Kidney epithelial cell (primary cell): ENCODE measurements at places on chromosomes 5 and 9.

- DNase-seq = no peak
Measured at GRCh38 chr5:141850244-141850768, 27.9 kb downstream of the PCDH1 start.

DNA sequence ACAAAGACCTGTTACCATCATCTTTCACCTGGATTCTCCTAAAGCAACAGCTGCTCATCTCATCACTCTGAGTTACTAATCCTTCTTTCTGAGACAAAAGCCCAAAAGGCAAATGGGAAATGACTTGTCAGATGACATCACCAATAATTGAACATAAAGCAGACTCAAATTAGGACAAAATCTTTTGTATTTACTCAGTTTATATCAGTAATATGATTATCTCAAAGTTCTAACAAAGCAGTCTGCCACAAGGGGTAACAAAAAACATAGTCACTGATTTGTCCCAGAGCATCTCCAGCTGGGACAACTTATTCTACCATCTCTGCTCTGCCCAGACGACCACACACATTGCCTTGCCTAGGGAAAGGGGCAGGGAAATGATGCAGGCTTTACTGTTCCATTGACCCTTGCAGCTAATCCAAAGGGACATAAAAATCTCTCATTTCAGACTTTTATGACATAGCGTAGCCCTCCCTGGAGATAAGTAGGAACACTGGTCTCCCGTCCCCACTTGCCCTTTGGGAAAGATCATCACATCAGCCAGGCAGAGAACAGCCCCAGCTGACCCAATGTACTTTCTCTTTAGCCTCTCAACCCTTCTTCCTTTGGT is 249.5 kb upstream of the PTGER4 start:
- DNase-seq = no peak

DNA sequence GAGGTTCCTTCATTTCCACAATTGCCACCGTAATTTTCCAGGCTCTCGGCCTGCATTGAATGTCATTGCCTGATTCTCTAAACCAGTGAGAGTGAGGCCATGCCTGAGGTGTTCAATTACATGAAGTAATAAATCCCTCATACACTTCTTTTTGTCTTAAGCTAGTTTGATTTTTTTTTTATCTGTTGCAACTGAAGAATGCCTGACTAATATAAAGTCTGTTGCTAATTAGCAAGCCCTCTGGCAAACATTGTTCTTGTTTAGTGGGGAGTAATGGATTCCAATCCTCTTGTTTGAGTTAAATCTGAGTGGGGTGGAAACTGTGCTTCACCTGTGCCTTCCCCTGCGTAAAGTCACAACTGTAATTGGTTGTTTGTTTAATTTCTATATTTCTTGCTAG is 338.1 kb upstream of the ATP10B start:
- no peak for DNase-seq

GRCh38 chr9:38386319-38386895 is 6.1 kb upstream of the ALDH1B1 start:
- no peak for DNase-seq

- no peak for DNase-seq
Measured at GRCh38 chr5:65876496-65876895, 49.9 kb upstream of the ERBIN start.

DNA sequence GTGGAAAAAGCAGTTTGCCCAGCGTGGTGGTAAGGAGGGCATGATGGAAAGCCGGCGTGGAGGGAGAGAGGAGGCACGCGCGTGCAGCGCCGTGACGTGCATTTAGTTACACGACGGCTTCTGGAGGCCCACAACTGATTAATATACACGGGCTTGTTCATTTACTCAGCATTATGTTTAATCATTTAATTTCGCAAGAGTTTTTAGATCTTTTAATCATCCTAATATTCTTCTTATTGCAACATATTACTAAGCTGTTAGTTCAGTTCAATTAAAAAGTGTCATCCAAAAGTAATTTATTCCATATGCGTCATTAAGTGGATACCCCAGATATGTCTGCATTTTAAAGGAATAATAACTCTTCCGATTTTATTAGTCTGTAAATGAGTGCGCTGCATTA is 220.5 kb downstream of the HSPA4 start:
- no peak for DNase-seq

GRCh38 chr5:143594902-143595818 is 191.7 kb upstream of the NR3C1 start:
- DNase-seq = peak; percentile 23

GRCh38 chr5:15834596-15835245 is 334.7 kb downstream of the FBXL7 start:
- DNase-seq = no peak
